Skin of body (tissue), 3 donors: ENCODE measurements at places on chromosomes 3 and 15. TPM values are rescaled to one million over a fixed set of nuclear protein-coding genes. Genes with fewer than 3 reads are reported as not detected.

The GMNC gene
- total RNA-seq = not detected

The FANCD2OS gene
- total RNA-seq = not detected

The MED12L gene
- total RNA-seq = 1.5 TPM

The PLA2G4B gene
- total RNA-seq = 16.5 TPM

The STAC gene
- total RNA-seq = 12.6 TPM

The CHST13 gene
- total RNA-seq = 0.20 TPM

GRCh38 chr15:89445518-89445917 lies 50.9 kb downstream of the RHCG start:
- DNase-seq = no peak

- DNase-seq = no peak
Observed at GRCh38 chr15:41879321-41879845, 14.5 kb downstream of the SPTBN5 start.

DNA sequence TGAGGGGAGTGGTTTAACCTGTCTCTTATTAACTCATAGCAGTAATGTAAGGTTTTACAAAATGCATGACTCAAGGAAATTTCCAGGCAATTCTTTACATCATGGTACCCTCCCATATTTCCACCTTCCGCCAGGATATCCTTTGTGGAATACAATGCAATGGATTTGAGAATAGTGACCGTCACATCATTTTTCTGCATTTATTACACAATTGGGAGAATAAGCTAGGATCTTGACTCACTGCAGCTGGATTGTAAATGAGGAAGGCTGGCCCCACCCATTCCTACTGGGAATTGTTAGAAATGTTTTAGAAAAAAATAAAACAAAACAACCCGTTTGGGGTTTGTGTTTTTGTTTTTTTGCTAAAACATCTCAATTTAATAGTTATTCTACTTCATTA lies 97.4 kb downstream of the IMPG2 start:
- no peak for DNase-seq

GRCh38 chr15:36810656-36811449 lies 231.4 kb downstream of the CDIN1 start:
- no peak for DNase-seq

GRCh38 chr15:58749532-58750337 lies at the start of gene ADAM10:
TSS of gene ADAM10 (minus strand) at chr15:58749707. CDS start at chr15:58749534, 173 bp downstream.
- DNase-seq = peak; percentile 99

GRCh38 chr15:42066764-42067415 lies 27.5 kb downstream of the PLA2G4D start:
- no peak for DNase-seq

GRCh38 chr3:141643391-141643790 lies 94.7 kb upstream of the RNF7 start:
- DNase-seq = no peak

DNA sequence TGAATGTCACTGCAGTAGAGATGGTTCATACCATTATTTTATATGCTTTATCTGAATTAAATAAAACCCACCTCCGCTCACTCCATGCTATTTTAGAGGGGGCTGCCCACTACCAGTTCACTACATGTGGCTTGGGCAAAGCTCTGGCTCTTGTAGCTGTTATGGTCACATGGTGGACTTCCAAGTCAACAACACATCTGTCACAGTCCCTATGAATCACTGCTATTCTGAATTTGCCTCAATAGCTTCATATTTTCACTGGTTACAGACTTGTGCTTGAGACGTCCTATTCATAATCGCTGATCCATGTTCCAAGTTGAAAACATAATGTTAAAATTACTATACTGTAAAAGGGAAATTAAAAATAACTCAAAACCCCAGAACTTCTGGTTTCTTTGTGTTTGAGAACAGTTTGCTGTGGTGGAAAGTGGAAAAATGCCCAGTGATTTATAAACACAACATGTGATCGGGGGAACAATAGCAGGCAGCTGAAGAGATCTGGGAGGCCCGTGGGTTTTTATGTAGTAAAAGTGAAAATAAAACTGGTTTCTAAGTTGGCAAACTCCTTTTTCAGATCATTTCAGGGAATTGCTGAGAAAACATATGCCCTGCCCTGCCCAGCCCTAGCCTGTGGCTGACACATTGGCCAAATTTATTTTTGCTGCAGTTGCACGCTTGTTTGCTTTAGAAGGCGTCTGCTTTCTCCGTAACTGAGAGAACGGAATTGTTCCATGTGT lies 128.8 kb upstream of the PRR23C start:
- DNase-seq = peak; percentile 34

- DNase-seq = no peak
Observed at GRCh38 chr3:177977381-177978158, 558.7 kb upstream of the KCNMB2 start.

- DNase-seq = no peak
Observed at GRCh38 chr3:125123451-125124305, 67.9 kb upstream of the HEG1 start.

GRCh38 chr15:100111125-100112060 lies 230.4 kb downstream of the ADAMTS17 start:
- DNase-seq = peak; percentile 33

DNA sequence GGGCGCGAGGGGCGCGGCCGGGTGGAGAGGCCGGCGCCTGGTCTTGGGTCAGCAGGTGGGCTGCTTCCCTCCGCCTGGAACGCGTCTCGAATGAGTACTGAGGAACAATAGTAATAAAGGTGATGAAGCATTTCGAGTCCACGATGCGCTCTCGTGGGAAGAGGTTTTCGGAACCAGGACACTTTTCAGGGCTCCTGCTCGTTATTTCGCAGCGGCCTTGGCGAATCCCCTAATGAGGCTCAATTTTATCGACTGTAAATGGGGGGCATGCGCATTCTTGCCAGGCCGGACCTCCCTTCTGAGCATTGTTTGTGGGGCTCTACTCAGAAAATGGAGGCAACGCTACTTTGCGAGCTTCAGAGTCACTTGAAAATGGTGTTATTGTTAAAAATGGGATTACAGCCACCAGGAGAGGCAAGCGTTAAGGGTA lies 1.2 kb downstream of the NR2C2 start:
- no peak for DNase-seq

DNA sequence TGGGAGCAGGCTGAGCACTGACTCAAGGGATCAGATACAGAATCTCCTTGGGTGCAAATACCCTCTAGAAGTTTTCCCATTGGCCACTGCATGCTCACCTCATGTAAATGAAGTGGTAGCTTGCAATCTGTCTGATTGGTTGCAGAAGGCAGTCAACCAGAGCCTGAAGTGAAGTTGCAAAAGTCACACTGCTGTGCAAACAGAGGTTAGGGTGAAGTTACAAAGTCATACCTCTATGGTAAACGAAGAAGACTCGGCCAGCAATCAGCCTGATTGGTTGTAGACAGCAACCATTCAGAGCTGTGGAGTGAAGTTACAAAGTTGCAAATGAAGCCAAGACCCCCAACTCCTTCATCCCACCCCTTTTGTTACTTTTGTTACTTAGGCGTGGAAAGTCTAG lies 27.1 kb downstream of the STARD9 start:
- no peak for DNase-seq

DNA sequence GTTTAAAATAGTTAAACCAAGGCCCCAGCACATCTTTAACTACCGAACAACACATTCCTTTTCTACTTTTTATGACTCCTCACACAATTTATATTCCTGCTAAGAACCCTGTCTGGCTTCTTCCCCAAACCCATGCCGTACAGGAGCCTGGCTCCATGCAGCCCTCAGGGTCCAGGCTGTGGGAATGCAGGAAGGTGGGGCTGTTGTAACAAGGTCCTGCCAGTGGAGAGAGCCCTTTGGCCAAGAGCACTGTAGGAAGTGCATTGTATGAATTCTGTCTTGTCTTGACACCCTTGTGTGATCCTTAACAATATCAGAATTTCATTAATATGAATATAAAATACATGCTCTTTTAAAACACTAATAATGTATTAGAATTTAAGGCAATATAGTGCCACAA lies 563.8 kb downstream of the TBL1XR1 start:
- no peak for DNase-seq

GRCh38 chr3:193655831-193656433 lies 62.9 kb downstream of the OPA1 start:
- no peak for DNase-seq
